CD4-positive, alpha-beta T cell treated with Interleukin-4 for 4 hours (primary cell): ENCODE measurements at places on chromosomes 5 and 9.
A peak's percentile ranks its signal among the peaks of the same experiment; 100 is the strongest.

- no peak for DNase-seq
These were observed 113.2 kb downstream of the GCNT1 start for GRCh38 chr9:76572151-76572550.

DNA sequence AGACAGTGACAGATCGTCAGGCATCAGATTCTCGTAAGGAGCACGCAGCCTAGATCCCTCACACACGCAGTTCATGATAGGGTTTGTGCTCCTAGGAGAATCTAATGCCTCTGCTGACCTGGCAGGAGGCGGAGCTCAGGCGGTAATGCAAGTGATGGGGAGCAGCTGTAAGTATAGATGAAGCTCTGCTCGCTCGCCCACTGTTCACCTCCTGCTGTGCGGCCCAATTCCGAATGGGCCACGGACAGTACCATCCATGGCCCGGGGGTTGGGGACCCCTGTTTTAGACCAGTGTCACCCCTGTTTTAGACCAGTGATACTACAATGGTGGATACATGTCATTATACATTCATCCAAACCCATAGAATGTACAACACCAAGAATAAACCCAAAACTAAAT is 4.0 kb upstream of the ARSB start:
- no peak for DNase-seq

DNA sequence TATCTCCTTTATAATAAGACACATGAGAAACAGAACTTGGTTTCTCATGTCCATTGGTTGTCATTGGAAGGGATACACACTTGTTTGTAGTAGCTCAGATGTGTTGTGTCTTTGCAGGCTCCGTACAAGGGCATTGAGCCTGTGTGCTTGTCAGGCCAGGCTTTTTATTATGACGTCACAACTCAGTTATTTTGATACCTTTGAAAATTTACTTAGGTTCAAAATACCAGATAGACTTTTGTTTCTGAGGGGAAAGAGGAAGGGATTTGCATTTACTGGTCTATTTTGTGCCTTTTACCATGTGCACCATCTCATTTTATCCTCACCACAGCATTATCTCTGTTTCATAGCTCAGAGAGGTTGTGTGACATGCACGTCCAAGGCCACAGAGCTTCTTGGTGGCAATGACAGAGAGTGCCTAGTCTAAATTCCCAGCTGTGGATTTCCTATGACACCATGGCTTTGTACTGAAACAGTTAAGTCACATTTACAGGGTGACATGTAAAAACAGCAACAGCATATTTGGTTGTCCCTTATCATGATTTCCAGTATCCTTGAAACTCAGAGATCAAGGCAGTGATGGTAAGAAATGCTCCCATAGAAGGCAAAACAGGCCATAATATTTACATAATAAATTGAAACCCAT is 268.7 kb downstream of the AOPEP start:
- no peak for DNase-seq

- peak; percentile 68 for DNase-seq
These were observed 3.9 kb upstream of the GNAQ start for GRCh38 chr9:78035383-78035993.

DNA sequence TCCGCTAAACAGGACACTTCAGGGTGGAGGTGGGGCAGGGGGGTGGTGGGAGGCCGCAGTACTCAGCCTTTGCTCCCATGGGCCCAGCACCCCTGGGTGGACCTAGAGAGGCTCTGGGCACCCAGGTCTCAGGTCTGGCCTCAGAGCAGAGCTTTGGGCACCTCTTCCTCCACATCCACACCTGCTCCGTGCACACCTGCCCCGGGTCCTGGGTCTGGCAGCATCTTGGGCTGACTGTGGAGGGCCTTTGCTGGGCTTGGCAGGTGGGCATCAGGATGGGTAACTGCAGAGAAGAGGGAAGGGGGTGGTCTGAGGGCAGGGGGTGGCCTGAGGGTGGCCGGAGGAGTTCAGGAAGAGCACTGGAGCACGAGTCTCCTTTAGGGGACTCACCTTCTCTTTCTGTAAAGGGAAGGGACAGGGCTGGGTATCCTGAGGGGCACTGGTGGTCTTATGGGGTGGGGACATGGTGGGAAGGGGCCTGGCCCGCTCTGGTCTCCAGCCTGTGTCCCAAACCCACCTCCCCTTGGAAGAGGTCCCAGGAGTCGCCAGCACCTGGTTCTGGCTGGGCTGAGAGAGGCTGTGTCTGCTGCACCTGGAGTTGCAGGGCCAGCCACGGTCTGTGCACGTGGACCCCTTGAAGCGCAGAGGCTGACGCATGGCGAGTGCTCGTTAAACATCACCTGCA is 106.7 kb upstream of the IER5L start:
- no peak for DNase-seq

DNA sequence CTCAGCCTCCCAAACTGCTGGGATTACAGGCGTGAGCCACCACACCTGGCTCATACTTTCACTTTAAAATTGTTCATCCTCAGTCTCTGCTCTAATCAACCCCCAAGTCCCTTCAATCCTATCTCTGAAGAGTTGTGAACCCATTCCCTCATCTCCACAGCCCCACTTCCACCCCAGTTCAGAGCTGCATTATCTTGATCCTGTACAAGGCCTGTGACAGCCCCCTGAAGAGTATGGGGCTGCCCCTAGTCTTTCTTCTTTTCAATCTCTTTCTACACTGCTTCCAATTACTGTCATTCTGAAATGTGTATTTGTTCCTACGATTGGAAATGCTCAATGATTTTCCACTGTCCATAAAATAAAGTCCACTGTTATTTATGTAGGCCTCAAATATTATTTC is 588.3 kb downstream of the RAB3C start:
- DNase-seq, result no peak

DNA sequence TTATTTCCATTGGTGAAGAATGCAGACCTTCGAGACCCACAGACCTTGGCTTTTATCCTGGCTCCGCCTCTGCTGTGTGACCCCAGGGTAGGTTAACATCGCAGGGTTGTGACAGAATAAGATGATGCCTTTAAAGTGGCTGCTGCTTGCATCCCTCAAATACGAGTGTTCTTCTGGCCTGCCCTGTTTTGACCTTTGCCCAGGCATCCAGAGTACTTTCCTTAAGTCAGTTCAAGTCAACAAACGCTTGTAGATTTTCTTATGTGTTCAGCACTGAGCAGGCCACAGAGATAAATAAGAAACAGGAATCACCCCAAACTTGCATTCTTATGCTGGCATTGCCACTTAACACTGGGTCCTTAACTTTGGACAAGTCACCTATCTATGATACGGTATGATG is 50.2 kb downstream of the GPR21 start:
- no peak for DNase-seq

GRCh38 chr9:97809666-97810344 is 43.2 kb upstream of the FOXE1 start:
- no peak for DNase-seq

DNA sequence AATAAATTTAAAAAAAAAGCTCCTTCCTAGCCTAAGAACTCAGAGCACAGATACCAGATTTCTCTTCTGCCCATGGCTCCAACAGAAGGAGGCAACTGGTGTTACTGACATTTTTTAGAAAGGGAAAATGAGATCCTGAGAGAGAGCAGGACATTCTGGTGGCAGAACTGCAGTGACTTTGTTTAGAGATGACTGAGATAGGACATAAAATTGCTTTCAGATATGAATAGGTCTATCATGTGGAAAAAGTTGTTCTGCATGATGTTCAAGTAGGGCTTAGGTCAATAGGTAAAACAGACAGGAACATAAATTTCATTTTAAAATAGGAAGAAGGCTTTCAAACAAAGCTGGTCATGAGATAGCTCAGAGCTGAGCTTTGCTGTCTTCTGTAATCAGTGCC is 49.6 kb downstream of the NIPAL4 start:
- no peak for DNase-seq

GRCh38 chr9:112789473-112789872 is 38.9 kb downstream of the SNX30 start:
- no peak for DNase-seq
